ENCODE measurements at places on chromosomes 12 and 14.

DNA sequence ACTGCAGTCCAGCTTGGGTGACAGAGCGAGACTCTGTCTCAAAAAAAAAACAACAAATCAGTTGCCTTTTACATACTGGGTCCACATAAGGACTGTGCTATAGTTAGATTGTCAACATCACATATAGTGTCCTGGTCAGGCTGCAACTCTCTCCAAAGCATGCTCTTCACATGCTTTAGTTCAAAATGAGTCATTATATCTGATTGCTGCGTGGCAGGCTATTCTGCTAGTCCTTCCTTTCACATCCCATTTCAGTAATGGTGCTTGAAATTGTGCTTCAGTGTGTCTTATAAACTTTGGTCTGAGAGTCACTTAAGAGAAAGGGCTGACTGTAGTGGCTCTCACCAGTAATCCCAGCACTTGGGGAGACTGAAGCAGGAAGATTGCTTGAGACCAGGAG, 6.9 kb downstream of the LETMD1 start:
- no peak for DNase-seq

GRCh38 chr12:113271853-113272561, 50.7 kb downstream of the TPCN1 start:
- DNase-seq: no peak

DNA sequence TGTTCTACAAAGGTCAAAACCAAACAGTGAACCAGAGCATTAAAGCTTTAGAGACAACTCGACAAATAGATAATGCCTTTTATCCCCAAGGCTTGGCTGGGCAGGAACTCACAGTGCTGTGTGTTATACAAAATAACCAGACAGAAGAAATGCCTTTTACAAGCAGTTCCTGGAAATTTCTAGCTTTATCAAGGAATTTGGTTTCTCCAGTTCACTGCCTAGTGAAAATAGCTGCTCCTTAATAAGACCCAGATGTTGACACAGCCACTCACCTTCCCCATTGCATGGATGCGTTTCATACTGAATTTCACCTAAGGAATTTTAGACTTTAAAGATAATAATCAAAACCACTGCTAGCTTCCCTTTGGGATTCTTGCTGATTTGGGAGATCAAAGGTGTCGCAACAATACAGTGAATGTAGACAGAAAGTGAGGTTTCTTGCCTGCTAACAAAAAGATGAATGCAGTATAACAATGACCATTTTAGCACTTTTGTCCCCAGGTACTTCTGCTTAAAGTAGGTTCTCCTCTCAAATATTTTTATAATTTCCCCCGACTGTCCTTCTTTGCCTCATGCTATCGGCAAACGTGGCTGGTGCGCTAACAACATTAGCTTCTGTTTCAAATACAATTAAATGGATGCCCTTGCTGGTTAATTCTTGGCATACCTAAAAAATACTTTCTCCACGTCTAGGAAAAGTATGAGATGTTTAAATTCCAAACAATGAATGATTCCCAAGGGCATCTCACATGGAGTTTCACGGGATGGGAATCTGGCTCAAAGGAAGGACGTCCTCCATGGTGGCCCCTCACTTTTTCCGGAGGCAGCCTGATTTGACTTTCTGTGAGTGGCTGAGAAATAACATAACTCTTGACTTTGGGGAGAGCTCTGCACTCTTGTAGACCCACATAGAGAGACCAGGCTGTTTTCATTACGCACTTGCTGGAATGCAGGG, 162.4 kb downstream of the C12orf75 start:
- no peak for DNase-seq

- DNase-seq: no peak
These were observed 19.8 kb upstream of the CATSPERB start for GRCh38 chr14:91751719-91752118.

- no peak for DNase-seq
These were observed 11.1 kb downstream of the PLBD2 start for GRCh38 chr12:113369391-113369985.

GRCh38 chr12:101828463-101829196, 2.1 kb downstream of the GNPTAB start:
- peak; percentile 31 for DNase-seq

DNA sequence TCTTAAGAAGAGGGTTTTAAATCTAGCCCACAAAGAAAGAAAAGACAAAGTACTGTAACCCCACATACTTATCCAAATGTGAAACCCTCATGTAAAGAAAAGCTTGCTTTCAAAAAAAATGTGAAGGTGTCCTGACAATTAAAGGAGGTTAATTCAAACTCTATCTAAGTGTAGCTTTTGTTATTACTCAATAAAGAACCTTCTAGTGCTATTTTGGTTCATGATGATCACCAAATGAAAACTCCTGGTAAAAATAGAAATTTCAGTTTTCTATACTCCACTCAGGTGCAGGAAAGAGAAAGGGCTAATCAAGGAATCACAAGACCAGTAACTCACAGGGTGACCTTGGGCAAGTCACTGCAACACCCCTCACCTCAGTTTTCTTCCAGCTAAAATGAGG, 1.6 kb downstream of the STAB2 start:
- DNase-seq: no peak

DNA sequence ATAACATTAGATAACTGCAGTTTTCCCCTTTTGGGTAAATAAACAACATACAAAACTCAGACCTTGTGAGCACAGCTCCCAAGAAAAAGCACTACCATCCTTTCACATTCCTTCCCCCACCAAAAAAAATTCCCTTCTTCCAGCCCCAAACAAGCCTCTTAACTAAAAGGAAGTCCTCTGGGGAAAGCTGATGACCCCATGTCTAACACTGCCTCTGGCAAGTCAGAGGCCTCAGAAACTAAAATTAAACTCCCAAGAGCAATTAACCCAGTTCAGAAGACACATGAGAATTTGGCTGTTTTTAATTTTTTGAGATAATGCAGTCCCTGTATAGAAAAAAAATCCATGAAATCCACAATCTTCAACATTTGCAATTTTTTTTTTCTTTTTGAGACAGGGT, 127.7 kb downstream of the SPTSSA start:
- no peak for DNase-seq

GRCh38 chr12:65949971-65950370, 125.7 kb downstream of the HMGA2 start:
- no peak for DNase-seq

- no peak for DNase-seq
These were observed 37.5 kb downstream of the TM7SF3 start for GRCh38 chr12:26976687-26977086.

- no peak for DNase-seq
These were observed 23.3 kb upstream of the NOS1 start for GRCh38 chr12:117384735-117385134.

- no peak for DNase-seq
These were observed 37.2 kb downstream of the LRP6 start for GRCh38 chr12:12229556-12230092.

DNA sequence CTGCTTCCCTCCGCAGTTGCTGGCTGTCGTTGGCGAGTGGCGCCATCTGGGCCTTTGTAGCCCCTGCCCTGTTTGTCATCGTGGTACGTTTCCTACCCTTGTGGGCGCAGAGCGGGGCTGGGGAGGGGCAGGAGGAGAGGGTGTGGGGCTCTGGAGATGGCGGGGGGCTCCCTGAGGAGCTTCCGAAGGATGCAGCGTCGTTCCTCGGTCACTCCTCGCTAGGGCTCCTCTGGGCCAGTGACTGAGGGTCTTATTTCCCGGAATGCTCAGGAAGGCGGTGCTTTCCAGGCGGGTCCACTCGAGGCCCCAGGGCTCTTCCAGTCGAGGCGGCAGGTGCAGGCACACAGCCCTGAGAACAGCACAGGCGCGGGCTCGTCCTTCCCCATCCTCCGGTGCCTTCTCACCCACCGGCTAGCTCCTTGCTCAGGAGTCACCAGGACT, 167.1 kb downstream of the ADGRD1 start:
- no peak for DNase-seq

DNA sequence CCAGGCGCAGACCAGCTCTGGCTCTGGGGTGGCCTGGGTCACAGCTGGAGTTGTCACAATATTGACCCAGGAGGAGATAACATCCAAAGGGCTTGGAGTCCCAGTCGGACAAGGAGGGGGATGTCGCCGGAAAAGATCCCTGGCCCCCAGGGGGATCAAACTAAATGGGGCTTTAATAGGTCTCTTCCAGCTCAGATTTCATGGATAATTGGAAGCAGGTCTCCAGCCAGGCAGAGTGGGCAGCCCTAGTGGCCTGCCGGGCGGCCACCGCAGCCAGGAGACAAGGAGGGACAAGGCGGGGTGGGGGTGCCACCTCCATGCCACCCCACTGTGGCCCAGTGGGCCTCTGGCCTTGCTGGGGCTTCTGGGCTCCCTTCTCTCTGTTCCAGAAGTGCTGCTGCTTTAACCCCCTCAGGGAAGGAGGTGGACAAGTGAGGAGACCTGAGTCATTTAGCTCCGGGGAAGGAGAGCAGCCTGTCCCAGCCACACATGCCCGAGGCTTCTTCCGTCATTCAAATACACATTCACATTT, 23.1 kb upstream of the PGF start:
- DNase-seq: no peak

- no peak for DNase-seq
These were observed 76.7 kb downstream of the TMEM121 start for GRCh38 chr14:105602799-105603793.

DNA sequence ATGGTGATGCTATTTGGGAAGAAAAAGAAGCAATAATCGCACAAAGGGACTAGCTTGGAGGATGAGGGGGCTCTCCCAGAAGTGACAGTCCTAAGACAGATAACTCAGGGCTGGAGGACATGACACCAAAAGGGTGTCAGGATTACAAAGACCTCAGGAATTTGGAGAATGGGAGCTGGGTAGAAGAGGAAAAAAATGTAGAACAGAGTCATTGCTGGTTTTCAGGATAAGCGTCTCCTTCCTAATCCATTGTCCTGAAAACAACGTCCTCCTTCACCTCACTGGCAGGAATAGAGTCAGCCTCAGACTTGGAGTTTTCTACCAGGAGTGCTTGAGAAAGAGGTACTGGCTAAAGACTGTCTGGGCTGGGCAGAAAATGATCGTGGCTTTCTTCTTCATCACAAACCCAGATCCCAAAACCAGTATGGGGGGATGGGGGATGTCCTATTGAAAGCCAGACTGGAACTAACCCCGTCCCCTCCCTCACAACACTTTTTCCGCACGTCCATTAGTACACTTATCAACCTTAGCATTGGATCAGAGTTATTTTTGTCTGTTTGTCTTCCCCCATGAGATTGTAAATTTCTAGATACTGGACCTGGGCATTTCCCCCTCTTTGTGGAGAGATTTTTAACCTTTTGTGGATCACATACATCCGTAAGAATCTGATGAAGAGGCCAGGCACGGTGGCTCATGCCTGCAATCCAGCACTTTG, 14.3 kb downstream of the B4GALNT3 start:
- no peak for DNase-seq

- peak; percentile 1 for DNase-seq
These were observed 1031.8 kb downstream of the GALC start for GRCh38 chr14:86961106-86961716.

DNA sequence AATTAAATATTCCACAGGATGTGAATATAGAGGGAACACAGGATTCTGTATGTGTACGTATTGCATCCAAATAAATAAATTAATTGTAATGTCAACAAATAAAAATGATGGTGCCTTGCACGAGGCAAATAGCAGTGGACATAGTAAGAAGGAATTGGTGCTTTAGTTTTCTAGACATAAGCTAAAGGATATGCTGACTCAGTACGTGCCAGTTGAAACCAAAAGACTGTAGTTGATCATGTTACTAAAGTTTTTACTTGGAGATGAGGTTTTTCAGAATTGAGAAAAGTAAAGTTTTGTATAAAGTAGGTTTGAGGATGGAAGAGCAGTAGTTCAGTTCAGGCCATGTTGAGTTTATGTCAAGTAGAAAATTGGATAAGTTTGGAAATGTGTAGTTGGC, 807.2 kb downstream of the SLC16A7 start:
- no peak for DNase-seq

GRCh38 chr12:89326239-89327040, 25.9 kb downstream of the DUSP6 start:
- DNase-seq: no peak

DNA sequence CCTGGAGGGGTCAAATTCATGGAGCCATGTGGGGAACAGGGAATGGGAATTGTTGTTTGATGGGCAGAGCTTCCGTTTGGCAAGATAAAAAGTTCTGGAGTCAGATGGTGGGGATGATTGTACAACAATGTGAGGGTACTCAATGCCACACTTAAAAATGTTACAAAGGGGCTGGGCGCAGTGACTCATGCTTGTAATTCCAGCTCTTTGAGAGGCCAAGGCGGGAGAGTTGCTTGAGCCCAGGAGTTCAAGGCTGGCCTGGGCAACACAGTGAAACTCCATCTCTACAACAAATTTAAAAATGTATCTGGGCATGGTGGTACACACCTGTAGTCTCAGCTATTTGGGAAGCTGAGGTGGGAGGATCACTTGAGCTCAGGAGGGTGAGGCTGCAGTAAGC, 66.0 kb upstream of the DIO3 start:
- no peak for DNase-seq

- DNase-seq: no peak
These were observed 117.9 kb upstream of the PRB2 start for GRCh38 chr12:11513288-11513687.

DNA sequence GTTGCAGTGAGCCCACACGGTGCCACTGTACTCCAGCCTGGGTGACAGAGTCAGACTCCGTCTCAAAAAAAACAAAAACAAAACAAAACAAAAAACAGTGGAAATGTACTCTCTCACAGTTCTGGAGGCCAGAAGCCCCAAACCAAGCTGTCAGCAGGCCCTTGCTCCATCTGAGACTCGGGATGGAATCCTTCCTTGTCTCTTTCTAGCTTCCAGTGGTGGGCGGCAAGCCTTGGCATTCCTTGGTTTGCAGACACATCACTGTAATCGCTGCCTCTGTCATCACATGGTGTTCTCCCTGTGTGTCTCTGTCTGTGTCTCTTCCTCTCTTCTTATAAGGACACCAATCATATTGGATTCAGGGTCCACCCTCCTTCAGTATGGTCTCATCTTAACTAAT, 6.4 kb downstream of the TNS2 start:
- no peak for DNase-seq

DNA sequence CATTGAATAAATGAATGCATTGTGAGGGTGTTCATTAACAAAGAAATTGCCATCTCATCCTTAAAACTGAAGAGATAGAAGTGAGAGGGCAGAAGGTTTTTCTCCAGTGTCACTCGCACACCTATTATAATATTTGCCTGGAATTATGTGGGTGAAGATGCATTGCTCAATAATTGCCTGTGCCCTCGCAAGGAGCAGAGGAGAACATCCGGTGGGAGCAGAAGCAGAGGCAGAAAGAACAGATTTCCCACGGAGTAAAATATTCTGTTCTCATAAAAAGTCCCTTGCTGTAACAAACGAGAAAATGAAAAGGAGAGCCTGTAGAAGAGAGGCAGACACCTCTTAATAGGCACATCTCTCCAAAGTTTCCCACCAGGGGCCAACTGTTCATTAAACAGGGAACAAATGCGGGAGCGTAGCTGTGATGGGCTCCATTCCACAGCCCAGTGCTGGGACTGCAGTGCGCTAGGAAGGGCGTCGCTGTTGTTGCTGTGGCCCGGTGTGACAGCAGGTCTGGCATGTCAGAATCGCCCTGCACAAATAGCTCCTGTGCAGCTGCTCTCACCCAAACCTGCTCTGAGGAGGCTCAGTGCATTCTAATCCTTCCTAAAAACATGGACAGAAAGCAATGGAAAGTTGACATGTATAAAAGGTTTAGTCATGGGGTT, 359.8 kb downstream of the APAF1 start:
- DNase-seq: no peak

Measured in activated CD4-positive, alpha-beta T cell treated with anti-CD3 and anti-CD28 coated beads, Interleukin-10, Interleukin-2, amounts not matched to agents 100 ng/mL and 50 ng/mL, durations not matched to agents 16 hours and 8 hours (primary cell).